ENCODE measurements at places on chromosomes 7 and 10. TPM values are rescaled to one million over a fixed set of nuclear protein-coding genes. Genes with fewer than 3 reads are reported as not detected.

NODAL gene
- 2.0 TPM for total RNA-seq

ATOH7 gene
- total RNA-seq, result 0.49 TPM

CCDC3 gene
- 17.2 TPM for total RNA-seq

OPN1SW gene
- total RNA-seq, result not detected

FAM237B gene
- total RNA-seq, result not detected

NPSR1 gene
- total RNA-seq, result not detected

FKBP6 gene
- 0.25 TPM for total RNA-seq

NEUROD6 gene
- 325 TPM for total RNA-seq

SPDYE16 gene
- total RNA-seq, result 0.25 TPM

ZNF800 gene
- total RNA-seq, result 51.6 TPM

PPP1R3C gene
- total RNA-seq, result 22.9 TPM

STYXL1 gene
- 15.0 TPM for total RNA-seq
